ENCODE measurements at places on chromosomes 1 and 21.

DNA sequence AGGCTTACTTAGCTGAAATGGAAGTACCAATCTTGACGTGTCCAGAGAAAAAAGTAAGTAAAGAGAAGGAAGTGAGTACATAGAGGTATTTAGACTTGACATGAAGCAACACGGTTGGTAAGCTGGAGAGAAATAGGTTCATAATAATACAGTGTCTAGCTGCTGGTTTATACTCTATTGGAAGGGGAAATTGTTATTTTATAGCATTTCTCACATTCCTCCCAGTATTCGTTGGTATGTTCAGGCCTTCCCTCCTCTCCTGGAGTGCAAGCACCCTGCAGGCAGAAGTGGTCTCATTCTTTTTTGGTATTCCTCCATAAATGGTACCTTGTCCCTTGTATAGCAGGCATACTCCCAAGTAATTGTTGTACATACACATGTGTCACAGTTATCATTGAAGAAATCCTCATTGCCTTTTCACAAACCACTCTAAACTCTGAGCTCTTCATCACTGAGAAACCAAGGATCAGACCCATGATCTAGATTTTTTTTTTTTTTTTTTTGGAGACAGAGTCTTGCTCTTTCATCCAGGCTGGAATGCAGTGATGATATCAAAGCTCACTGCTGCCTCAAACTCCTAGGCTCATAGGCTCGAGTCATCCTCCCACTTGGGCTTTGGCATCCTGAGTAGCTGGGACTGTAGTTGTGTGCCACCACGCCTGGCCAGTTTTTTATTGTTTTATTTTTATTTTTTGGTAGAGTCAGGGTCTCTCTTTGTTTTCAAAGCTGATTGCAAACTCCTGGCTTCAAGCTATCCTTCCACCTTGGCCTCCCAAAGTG is 9.8 kb upstream of the IPO9 start:
- DNase-seq: no peak

GRCh38 chr1:46595127-46595526 is 8.9 kb downstream of the MKNK1 start:
- DNase-seq: no peak

GRCh38 chr21:33010931-33011330 is 14.8 kb upstream of the OLIG2 start:
- DNase-seq: no peak

DNA sequence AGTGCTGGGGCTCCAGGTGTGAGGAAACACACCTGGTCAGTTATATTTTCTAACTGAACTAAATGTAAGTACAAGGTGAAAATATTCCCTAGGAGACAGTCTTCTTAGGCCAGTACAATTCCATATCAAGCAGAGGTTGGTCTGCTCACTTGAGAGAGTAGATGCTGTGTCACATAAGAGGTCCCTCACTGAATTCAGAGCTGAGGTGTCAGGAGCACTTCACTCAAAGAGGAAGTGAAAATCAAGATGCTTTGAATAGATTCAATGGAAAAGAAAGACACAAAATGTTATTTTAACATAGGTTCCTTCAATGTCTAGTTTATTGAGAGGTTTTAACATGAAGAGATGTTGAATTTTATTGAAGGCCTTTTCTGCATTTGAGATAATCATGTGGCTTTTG is 4.3 kb upstream of the FCRL3 start:
- no peak for DNase-seq

GRCh38 chr1:65020774-65021173 is 54.4 kb upstream of the JAK1 start:
- no peak for DNase-seq

- no peak for DNase-seq
These were observed 29.7 kb upstream of the PLCH2 start for GRCh38 chr1:2446394-2446793.

- DNase-seq: no peak
These were observed 170.6 kb upstream of the C21orf91 start for GRCh38 chr21:17989780-17990179.

- no peak for DNase-seq
These were observed 12.7 kb downstream of the COL6A2 start for GRCh38 chr21:46110499-46111192.

- no peak for DNase-seq
These were observed 130.8 kb downstream of the BEND5 start for GRCh38 chr1:48645883-48646282.

DNA sequence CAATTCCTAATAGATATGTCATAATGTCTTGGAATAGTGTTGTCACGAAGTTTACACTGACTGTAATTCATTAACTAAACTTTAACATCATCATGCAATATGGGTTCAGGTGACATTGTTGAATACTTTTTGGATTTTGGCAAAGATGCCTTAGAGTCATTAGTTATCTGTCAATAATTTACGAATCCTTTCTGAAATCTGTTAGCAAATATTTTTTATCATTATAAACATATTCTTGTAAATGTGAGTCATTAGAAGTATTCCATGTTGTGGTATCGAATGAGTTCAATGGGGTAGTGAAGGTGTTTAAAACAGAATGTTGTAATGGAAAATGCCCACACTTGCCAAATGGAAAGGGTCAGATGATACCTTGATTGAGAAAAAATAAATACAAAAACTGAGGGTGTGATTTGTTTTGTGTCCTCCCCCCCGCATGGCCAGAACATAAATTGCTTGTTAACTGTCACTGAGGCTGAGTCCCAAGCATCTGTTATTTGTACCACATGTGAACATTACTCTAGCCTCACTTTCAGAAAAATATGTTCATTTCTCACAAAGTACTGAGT is 5.2 kb upstream of the NR5A2 start:
- DNase-seq: no peak

GRCh38 chr1:110951161-110951560 is 12.6 kb downstream of the LRIF1 start:
- no peak for DNase-seq

DNA sequence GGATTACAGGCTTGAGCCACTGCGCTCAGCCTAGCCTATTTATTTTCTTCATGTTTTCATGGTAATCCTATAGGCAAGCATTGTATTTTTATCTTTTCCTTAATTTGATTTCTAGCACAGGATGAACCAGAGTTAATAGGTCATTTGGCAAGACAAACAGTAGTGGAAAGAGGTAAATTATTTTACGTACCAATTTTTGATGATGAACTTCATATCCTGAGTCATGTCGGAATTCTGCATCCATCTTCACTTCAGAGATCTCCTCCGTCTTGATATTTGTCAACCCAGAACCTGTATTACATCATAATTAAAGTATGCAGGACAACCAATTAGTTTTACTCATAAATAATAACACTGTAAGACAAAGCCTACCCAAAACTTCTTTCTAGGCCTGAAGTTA is 162.6 kb downstream of the GABPA start:
- DNase-seq: no peak

DNA sequence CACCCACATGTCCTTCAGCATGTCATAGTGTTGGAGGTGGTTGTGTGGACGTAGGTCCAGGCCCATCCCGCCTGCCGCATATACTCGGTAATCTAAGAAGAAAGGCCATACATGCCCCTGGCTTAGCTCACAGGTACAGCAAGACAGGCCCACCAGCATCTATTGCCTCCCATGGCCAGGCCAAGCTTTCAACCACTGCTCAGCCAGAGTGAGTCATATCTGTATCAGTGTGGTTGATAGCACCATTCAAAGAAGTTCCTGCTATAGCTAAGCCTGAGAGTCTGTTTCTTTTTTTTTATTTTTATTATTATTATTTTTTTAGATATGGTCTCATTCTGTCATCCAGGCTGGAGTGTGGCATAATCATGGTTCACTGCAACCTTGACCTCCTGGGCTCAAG is 17.0 kb downstream of the KLHDC8A start:
- DNase-seq: no peak

- no peak for DNase-seq
These were observed 107.0 kb upstream of the TSPAN2 start for GRCh38 chr1:115196296-115196695.

- no peak for DNase-seq
These were observed 77.2 kb downstream of the SCCPDH start for GRCh38 chr1:246801241-246802020.

GRCh38 chr21:16634515-16634914 is 878.3 kb upstream of the CXADR start:
- no peak for DNase-seq
